ENCODE measurements at places on chromosomes 6 and 20.

DNA sequence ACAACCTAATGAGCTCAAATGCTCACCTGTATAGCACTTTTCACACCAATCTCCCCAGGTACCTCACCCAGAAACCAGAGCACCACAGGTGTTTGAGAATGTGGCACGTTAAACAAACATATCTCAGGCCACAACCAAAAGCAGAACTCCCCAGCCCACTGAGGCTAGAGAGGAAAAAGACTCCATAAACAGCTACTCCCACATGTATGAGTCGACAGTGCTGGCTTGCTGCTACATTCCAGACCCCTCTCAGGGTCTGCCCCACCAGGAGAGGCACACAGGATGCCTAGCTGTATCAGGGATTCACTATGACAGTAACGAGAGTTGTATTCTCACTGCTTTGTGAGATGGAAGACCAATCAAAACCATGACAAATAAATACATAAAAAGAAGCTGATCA, 242.6 kb upstream of the ARID1B start:
- DNase-seq = peak; percentile 12

DNA sequence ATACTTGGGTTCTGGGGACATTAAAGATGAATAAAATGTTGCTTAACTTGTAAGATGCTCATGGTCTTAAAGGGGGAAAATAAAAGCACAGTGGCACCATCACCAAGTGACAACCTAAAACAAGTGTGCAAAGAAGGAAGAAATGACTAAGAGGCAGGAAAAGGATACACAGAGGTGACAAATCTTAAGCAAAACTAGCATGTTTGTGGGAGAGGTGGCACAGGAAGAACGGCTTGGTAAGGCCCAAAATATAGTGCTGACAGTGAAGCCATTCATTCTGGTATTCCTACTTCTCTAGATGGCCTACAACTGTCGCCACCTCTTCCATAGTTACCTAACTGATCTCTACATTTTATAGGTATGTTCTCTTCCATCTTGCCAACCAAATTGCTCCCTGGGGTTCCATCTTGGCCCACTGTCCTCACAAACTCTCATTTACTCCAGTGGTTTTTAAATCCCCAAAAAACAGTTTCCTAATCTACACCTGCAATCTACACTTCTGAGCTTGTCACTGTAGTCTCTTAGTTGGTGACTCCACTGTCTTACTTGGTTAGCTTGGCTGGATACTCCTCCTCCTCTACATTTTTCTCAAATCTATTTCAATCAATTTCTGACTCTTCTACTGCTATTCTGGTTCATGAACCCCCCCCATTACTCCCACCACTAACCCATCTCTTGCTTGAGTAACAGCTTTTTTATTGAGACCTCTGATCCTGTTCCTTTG, 33.5 kb downstream of the FAM8A1 start:
- no peak for DNase-seq

DNA sequence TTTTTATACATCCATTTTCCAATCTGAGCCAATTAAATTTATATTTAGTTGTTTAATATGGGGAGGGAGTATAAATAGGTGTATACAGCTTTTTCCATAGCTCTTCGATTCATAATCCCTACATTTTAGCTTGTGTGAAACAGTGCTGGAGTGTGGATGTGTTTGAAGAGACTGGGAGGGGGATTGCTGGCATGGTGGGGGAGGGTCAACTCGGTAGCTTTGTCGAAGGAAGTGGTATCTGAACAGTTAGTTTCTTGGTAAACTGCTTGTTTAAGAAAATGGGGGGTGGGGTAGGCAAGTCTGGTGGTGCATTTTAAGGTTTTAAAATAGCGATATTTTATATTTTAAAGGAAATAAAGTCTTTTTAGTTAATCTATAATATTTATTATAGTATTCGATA, 1.4 kb upstream of the LIN28B start:
- peak; percentile 68 for DNase-seq

DNA sequence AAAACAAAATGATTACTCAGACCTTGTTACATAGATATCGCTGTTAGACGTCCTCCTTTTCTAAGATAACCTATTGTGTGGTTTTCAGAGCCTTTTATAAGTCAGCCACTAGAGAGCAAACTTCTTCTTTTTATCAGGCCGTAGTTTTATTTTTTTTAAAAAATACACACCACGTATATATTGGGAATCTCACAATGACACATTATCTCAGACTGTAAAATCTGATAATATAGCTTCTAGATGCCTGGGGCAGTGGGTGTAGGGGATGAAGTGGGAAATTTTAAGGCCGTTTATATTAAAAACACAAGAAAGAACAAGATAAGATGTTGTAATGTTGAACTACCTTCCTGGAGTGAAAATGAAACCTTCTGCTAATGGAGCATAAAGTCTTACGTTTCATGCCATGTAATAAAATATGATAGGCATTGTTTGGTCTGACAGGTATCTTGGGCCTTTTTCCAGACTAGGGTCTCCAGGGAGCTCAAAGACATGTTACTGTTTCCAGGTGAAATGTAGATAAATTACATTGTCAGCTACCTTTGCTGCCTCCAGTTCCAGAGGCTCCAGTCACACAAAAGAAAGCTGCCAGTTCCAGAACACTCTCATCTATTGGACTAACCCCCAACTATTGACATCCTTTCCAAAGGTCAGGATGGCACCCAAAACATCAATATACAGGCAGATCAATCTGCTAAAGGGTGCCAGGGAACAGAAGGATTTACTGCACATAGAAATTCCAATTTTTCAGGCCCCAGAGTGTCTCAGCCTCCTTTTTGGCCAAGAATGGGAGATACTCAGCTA, 130.2 kb upstream of the AKIRIN2 start:
- peak; percentile 49 for DNase-seq

DNA sequence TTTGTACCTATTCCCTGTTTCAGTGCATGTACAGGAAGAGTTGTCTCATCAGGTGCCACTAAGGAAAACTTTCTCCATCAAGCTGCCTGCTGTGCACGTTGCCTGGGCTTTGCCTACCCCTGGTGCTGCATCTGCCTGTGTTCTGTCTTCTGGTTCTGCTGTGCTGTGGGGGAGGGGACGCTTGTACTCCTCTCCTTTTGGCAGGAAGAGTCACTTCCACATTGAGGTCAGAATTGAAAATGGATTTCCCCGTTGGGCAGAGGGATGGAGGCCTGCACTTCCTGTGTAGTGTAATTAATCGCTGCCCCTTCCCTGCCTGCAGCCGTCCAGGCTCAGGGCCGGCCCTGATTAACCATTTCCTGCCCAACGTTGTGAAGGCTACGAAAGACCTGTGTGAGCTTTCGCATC, 153.3 kb downstream of the SCML4 start:
- peak; percentile 89 for DNase-seq

- DNase-seq = no peak
These were observed 27.9 kb upstream of the SPDEF start for GRCh38 chr6:34583861-34584604.

- no peak for DNase-seq
These were observed 31.1 kb upstream of the SLC35D3 start for GRCh38 chr6:136890986-136891385.

DNA sequence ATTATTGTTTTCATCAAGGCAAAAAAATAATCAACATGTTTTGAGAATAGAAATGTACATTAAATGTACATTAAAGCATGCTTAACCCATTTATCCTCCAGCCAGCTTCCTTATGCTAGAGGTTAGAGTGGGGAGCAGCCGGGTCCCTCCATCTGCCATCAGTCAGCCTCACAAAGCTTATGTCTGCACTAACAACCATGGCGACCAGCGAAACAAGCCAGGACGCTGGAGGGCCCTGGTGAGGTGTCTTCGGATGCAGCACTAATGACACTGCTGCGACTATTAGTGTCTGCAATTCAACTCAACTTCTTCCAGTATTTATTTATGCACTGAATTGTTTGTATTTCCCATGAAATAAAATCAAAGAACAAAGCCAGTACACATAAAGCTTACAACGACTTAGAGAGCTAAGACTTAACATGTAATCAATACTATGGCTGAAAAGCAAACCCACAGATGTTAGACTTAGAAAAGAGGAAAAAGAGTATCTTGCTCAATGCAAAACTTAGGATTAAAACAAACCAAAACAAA, 6.8 kb downstream of the CLDN20 start:
- DNase-seq = no peak

GRCh38 chr6:158849899-158850806, 31.0 kb upstream of the EZR start:
- DNase-seq = peak; percentile 73
